ENCODE measurements at places on chromosomes 1 and 21.

GRCh38 chr1:201282216-201282615 is 1.1 kb upstream of the PKP1 start:
- DNase-seq = no peak
- H3K4me3 ChIP-seq = no peak overlapping the region
- H3K36me3 ChIP-seq = no peaks in the 10 kb centered on the region
- no peak overlapping the region for H3K27ac ChIP-seq
- peaks cover 22% of the 10 kb centered on the region for H3K27me3 ChIP-seq
- peaks cover 31% of the 10 kb centered on the region for H3K4me1 ChIP-seq

DNA sequence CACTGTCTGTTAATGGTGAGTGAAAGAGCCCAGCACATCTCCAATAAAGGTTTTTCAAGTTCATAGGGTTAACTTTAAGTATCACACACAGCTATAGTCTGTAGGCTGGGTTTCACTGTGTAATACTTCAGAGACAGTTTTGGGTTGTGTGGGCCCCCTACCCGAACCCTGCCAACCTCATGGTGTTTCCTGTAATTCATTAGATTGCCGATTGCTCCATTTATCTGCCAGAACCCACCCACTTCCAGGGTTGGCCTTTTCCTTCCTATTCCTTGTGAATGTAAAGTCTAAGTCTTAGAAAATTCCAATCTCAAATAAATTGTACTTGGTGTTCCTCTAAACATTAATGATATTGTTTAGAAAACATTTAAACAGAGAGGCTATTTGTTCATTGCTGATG is 43.6 kb downstream of the CTTNBP2NL start:
- H3K27ac ChIP-seq = no peak overlapping the region
- no peak overlapping the region for H3K4me3 ChIP-seq
- DNase-seq = no peak
- peaks cover 41% of the 10 kb centered on the region for H3K36me3 ChIP-seq
- H3K27me3 ChIP-seq = no peaks in the 10 kb centered on the region

DNA sequence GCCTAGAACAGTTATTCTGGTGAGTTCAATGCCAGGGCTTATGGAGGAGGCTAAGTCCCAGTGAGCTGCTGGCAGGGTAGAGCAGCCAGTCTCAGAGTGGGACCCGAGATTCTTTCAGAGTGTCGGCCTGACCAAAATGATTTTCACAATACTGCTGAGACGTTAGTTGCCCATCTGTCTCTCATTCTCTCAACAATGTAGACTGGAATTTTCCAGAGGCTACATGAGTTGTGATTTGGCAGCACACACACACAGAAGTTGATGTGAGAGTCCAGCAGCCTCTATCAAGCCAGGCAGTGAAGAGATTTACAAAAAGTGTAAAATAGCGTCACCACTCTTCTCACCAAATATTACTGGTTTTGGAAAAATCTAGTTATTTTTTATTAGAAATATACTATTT is 21.7 kb downstream of the CACNA1S start:
- no peak for DNase-seq
- peaks cover 13% of the 10 kb centered on the region for H3K4me1 ChIP-seq
- H3K27ac ChIP-seq = no peak overlapping the region
- H3K36me3 ChIP-seq = no peaks in the 10 kb centered on the region

- H3K4me1 ChIP-seq = no peaks in the 10 kb centered on the region
These were observed 10.8 kb downstream of the MINDY1 start for GRCh38 chr1:150995896-150996295.

DNA sequence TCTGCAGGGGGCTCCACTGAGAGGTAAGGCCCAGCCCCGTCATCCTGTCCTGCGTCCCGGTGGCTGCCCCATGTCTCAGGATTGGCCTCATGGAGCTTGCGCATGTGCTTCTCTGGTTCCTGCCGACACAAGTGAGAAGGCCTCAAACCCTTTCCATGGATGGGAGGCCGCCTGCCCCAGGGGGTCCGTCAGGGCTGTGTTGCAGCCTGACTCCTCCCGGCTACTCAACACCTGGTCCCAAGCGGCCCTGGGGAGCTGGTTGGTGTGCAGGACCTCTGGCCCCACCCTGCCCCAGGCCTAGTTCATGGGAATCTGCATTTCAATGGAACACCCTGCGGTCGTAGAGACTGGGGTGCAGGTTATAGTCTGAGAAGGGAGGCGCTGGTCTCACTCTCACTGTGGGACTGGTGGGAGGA is 21.1 kb upstream of the PDE9A start:
- no peak overlapping the region for H3K4me3 ChIP-seq
- H3K27me3 ChIP-seq = peaks cover 6% of the 10 kb centered on the region
- no peaks in the 10 kb centered on the region for H3K36me3 ChIP-seq

DNA sequence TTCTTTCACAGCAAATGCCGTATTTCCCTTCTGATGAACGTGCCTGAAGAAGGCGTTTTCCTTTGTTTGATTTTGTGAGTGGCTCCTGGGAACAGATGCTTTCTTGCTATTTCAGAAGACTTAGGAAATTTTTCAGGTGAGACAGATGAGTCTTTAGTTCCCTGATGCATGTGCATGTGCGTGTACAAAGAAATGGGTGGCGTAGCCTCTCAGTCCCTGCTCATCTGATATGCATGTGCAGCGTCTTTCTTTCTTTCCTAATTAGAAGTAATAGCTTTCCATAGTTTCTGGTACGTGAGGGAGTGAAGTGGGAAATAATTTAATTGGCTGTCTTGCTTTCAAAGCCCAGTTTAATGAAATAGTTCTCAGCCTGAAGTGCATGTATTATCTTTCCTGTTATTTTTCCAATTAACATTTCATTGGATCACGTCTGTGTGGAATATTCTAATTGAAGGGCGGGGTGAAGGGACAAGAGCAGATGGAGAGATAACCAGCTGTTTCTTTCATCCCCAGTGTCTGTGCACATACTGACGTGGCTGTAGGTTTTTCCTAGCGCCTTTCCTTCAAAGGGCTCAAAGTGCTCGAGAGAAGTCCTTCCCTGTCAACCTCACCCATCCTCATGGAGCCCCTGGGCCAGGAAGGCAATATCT is 104.3 kb downstream of the FAM78B start:
- H3K27me3 ChIP-seq = no peaks in the 10 kb centered on the region
- H3K27ac ChIP-seq = no peak overlapping the region
- no peaks in the 10 kb centered on the region for H3K36me3 ChIP-seq
- no peaks in the 10 kb centered on the region for H3K4me1 ChIP-seq
- no peak overlapping the region for H3K4me3 ChIP-seq
